Pancreas (tissue), 10 donors: ENCODE measurements at places on chromosomes 2 and 18.

GRCh38 chr2:158253170-158253569 lies 151.5 kb downstream of the UPP2 start:
- no peak for DNase-seq

DNA sequence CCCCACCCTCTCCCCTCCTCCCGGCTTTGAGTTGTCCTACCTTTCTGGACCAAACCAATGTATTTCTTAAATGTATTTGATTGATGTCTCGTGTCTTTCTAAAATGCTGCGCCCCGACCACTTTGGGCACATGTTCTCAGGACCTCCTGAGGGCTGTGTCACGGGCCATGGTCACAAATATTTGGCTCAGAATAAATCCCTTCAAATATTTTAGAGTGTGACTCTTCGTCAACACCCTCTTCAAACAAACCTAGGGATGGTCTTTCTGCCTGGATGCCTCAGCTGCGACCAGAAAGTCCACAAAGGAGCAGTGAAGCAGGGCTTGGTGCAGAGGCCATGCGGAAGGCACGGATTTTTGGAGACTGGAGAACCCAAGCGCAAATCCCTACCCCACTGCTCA lies 1.1 kb upstream of the SLC35F6 start:
- no peak for DNase-seq

- no peak for DNase-seq
Measured at GRCh38 chr18:13437034-13437433, 218.5 kb downstream of the LDLRAD4 start.

DNA sequence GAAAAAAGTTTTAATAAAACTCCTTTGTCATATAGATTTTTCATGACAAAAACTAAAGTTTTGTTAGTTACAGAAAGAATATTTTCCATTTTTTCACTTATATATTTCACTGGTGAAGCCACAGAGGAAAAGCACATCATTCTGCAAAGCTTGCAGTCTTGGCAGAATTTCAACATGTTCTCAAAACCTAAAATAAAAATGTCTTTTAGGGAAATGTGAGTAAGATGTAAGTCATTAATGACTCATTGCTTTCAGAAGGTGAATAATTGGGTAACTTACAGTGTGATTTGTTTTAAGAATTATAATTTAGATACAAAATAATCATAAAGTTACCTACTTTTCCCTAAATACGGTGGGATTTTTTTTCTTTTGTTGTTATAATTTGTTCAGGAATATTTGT lies 43.4 kb upstream of the TNFRSF11A start:
- no peak for DNase-seq

DNA sequence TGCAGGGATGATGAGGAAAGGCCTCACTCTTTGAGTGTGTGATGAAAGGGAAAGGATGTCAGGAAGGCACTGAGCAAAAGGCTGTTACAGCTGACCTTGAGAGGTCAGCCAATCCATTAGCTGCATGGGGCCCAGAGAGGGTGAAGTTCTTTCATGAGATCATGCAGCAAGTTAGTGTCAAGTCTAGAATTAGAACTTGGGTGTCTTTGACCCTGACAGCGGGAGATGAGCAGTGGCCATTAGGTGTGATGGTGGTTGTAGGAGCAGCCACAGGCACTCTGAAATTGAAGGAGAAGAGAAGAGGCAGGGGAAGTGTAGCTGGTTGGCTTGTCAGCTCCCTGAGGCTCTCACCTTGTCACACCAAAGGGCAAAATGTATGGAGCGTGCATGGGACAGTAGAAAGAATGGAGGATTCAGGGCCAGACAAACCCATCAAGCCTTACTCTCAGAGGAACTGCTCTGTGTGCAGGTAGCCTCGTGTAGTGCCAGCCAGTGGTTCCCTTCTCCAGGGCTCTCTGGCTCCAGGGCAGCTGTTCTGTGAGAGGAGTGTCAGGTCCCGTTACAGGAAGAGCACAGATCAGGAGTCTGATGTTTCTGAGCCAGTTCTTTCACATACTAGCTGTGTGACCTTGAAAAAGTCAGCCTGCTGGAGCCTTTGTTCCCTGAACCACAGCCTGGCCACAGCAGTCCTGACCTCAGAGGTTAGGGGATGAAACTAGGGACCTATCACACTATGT lies 35.9 kb downstream of the MAP4K4 start:
- no peak for DNase-seq
